ENCODE measurements at places on chromosomes 2 and 18.

DNA sequence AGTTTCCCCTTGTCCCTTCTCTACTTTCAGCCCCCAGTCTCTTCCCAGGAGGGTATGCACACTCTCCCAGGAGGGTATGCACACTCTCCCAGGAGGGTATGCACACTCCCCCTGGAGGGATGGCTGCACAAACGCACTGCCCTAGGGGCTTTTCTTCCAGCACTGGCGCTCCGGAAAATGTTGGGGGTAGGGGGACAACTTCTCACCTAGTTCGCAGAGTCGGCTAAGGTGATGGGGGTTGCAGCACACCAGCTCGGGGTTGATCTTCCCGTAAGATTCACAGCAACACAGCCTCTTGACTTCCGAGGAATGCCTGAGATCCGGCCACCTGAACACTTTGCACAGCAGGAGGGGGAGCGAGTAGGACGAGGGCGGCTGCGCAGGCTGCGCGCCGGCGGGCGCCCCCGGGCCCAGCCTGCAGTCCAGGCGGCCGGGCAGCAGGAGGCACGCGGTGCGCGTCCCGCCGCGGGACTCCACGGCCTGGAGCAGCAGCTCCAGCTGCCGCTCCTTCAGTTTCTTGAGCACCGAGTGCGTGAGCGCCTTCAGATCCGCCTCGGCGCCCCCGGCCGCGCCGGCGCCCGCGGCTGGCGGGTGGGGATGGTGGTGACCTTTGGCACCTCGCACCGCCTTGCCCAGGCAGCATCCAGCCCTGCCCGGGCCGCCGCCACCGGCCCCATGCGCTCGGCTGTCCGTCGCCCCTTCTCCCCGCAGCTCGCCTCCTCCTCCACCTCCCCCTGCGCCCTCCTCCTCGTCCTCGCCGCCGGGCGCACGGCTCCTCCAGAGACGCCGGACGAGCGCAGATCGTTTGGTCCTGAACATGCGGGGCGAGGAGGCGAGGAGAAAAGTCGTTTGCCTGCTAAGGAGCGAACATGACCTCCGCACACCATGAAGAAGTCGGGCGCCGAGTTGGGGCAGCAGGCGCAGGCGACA lies 894 bp downstream of the SMAD7 start:
- no peak for DNase-seq

- DNase-seq, result no peak
Measured at GRCh38 chr2:42424033-42424432, 63.0 kb upstream of the COX7A2L start.

DNA sequence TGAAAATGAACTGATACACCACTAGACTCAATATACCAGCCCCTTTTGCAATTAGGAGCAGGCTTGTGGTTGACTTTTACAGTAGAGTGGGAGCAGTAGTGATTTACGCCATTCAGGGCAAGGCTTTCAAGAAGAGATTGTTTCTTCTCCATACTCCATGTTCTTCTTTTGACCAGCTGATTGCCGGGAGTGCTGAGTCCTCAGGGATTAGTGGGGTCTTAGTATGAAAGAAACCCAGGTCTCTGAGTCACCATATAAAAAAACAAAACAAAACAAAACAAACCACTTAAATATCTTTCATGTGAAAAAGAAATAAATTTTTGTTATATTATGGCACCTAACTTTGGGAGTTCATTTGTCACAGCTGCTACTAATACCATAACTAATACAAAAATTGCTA lies 465.6 kb upstream of the TRIB2 start:
- DNase-seq, result no peak

DNA sequence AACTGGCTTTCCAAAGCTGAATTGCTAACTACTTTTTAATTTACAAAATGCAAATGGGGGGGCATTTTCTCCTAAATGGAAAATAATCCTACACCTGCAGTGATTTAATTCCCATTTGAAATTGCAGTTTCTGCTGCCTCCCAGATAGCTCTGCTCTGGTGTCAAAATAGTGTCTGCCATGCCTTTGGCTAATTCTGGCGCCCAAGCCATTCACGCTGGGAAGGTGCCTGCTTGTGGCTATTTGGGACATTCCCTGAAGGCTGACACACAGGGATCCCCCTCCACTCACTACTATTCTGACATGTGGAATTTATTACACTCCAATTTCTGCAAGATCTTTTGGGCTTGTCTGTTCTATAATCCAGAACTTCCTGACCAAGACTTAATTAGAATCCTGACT lies 128.3 kb upstream of the SIX3 start:
- no peak for DNase-seq

DNA sequence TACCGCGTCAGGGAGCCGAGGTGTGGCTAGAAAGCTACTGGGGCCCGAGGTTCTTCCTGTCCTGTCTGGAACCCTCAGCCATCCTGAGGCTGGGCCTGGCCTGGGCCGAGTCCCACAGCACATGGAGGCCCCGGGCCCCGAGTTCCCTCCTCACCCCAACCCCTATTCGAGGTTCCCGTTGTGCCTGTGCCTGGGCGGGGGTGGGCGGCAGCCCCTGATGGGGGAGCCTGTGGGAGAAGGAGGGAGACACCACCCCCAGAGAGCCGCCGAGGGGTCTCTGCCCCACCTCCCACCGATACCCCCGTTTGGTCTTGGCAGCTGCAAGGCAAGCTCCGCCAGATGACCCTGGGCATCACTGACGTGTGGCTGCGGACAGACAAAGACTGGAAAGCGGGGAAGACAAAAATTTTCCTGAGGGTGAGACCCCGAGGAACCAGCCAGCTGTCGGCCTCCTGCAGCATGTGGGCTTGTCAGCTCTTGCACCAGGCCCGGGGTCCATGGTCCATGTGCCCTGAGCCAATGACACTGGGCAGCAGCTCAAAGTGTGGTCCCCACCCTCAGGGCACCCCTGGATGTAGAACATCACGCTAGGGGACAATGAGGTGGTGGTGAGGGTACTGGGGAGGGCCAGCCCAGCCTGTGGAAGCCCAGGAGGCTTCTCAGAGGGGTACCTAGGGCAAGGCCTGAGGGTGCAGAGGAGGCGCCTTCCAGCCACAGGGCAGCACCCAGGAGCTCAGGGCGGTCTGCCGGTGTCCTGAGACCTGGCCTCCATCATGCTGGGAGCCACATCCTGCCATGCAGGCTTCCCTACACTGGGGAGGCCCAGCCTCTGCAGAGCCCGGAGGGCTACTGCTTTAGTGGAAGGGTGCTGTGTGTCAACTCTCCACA lies 52.5 kb upstream of the GPR17 start:
- no peak for DNase-seq

DNA sequence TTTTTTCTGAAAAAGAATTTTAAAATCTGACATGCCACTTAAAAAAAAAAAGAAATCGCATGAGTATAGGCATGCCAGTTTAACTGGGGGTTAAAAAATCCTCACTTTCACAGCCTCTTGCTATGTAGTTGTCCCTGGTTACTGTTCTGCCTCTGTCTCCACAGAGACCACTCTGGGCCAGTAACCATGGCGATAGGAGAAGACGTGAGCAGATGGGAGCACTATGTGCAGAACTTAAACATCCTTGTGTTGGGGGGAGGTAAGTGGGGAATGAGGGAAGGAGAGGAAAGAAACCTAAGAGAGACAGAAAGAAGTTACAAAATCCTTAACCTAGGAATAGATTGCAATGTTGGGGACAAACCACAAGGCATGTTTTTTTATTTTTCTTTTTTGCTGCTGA lies 75.9 kb upstream of the CYRIA start:
- DNase-seq, result no peak

DNA sequence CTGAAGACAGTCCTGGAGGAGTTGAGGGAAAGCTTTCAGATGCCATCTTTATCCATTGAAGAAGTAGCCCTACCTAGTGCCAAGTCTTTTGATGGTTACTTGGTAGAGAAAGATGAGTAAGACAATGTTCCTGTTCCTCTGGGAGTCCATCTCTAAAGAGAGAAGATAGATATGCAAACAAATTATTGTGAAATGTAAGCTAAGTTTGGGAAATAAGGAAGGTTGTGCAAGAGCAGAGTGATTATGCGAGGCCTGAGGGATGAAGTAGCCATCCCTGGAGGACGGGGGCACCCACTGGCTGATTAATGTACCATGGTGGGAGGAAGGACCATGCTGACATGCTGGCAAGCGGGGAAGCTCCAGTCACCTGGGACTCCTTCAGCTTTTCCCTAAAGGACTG lies 994 bp upstream of the DTNA start:
- no peak for DNase-seq

DNA sequence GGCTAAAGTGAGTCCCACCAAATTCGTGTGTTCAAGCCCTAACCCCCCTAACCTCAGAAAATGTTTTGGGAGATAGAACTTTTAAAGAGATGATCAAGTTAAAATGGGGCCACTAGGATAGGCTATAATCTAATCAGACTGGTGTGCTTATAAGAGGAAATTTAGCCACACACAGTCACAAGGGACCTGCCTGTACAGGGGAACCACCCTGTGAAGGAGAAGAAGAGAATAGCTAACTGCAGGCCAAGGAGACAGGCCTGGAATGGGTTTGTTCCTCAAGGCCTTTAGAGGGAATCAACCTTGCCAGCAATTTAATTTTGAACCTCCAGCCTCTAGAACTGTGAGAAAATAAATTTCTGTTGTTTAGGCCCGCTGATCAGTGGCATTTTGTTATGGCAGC lies 36.0 kb upstream of the TANK start:
- DNase-seq, result no peak

DNA sequence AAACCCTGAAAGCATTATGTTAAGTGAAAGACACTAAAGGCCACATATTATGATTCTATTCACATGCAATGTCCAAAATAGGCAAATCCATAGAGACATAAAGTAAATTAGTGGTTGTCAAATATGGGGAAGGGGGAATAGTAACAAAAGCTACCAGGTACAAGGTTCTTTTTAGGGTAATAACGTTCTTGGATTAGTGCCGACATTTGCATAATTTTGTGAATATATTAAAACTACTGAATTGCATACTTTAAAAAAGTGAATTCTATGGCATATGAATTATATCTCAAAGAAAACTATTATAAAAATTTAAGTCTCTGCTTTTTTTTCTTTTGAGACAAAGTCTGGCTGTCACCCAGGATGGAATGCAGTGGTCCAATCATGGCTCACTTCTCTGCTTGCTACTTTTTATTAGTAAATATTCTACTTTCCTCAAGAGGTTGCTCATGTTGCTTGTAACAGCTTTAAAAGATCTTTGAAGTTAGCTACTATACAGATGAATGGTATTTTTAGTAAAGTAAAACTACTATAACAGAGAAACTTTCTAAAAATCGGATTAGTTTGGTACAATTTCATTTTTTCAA lies 2.5 kb downstream of the SESTD1 start:
- no peak for DNase-seq

DNA sequence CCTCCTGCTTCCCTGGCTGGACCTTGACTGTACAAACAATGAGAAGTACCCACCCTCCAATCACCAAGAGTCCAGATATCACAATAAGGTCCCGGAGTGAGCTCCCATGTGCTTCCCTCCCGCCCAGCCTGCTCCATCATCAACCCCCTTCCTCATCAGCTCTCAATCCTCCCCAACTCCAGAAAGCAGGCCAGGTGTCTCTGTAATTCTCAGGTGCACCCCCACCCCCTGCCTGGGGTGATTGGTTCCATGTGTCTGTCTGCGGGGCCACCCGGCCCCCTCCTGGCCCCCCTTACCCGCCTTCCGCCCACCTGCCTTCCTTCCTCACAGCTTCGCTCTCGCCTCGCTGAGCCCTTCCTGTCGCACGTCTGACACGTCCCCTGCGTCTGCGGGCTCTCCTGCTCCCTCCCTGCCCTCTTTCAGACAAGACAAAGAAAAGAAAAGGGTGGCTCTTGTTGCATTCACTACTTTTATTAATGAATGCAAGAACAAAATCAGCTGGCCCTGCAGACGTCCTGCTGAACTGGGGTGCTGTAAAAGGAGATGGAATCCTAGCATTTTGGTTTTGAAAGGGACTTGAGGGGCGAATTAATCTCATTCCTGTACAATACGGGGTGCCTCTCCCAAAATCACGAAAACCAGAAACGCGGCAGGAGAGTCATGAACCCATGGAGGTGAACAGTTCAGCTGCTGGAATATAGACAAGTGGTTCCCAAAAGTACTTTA lies 26.5 kb upstream of the IGFBP2 start:
- no peak for DNase-seq

DNA sequence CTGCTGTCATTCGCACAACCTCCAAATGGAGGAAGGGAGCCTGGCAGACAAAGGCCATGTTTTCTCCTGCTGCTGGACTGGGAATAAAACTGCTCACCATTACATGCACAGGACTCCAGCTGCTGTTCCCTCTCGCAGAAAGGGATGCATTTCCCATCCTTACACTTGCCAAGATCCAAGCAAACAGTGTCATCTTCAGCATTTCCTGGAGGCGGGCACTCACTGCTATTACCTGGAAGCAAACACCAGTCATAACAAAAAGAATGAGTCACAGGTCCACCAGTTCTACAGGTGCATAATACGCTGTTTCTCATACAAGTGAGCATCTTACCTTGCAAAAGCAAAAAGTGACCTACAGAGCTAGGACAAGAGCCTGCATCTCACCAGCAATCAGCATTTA lies 22.7 kb downstream of the IAH1 start:
- DNase-seq, result no peak

- no peak for DNase-seq
Measured at GRCh38 chr2:180542511-180542910, 437.9 kb upstream of the UBE2E3 start.

- DNase-seq, result no peak
Measured at GRCh38 chr2:162914161-162914560, 75.6 kb upstream of the KCNH7 start.

- no peak for DNase-seq
Measured at GRCh38 chr2:66390811-66391210, 44.1 kb upstream of the MEIS1 start.

- DNase-seq, result no peak
Measured at GRCh38 chr2:59333007-59333406, 1091.9 kb upstream of the FANCL start.

DNA sequence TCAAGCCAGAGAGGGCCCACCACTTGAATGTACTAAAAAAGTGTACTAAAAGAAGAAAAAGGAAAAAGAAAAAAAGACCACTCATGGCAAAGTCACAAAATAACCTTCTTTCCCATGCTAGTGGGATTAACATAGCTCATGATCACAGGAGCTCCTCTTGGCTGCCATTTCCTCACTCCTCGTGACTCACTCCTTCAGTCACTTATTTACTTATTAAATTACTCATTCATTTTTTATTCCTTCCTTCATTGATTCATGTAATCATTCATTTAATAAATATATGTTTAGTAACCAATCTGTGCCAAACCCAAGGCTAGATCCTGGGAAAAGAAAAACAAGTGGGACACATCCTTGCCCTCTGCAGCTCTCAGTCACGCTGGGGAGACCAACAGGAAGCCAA lies 300.5 kb downstream of the INSIG2 start:
- no peak for DNase-seq

GRCh38 chr2:231918501-231919330 lies 7.5 kb downstream of the NPPC start:
- DNase-seq, result no peak

GRCh38 chr2:219474285-219475060 lies 24.2 kb upstream of the GMPPA start:
- no peak for DNase-seq

GRCh38 chr2:9750224-9751215 lies 92.8 kb upstream of the TAF1B start:
- no peak for DNase-seq

- DNase-seq, result no peak
Measured at GRCh38 chr2:58922245-58922644, 681.1 kb upstream of the FANCL start.

Data from cerebellar nuclear complex (tissue), 1 donor.